ENCODE measurements at places on chromosomes 1 and 21.

DNA sequence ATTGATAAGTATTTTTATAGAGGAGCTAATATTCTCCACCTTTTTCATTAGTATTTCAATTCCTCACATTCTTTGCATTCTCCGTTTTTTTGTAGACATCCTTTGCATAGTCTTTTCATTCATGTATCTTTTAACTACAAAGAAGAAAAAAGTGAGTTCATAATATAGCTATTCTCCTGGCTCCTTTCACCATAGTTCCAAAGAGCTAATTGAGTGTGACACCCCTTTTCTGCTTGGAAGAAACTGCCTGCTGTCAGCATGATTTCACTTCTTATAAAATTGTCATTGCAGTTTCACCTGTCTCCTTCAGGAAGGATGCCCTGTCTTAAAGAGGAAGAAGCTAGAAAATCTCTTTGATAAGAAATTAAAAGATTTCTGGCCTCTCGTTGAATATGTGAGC, 991.1 kb downstream of the KCNT2 start:
- DNase-seq = no peak

GRCh38 chr1:227447531-227447990, 115.8 kb upstream of the ZNF678 start:
- DNase-seq = peak; percentile 25

GRCh38 chr1:151963288-151963687, 30.4 kb downstream of the S100A10 start:
- no peak for DNase-seq

GRCh38 chr21:35281956-35282355, 232.9 kb upstream of the RUNX1 start:
- no peak for DNase-seq

DNA sequence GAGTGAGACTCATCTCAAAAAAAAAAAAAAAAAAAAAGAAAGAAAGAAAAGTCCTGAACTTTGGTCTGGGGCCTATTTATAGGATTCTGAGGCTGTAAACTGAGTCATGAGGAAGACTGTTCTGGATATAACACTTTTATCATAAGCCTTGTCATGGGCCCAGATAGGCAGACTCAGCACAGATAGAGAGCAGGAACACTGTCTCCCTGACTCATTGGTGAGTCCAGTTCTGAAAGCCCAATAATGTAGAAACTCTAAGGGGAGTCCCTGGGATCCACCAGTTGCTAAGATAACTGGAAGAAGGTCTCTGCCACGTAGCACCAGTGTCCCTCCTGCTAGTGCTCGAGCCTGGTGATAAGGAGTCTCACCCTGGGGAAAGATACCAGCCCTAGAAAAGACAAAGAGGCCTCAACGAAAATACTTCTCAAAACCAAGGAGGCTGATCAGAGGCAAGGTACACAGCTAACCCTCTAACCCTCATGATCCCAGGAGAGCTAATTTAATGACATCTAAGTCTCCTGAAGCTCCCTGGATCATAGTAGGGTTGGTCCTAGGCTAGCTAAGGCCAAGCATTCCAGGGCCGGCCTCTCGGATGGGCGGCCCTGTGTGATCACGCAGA, 43.5 kb downstream of the LPAR3 start:
- DNase-seq = no peak

GRCh38 chr1:109794319-109795132, 30.8 kb upstream of the EPS8L3 start:
- DNase-seq = no peak

DNA sequence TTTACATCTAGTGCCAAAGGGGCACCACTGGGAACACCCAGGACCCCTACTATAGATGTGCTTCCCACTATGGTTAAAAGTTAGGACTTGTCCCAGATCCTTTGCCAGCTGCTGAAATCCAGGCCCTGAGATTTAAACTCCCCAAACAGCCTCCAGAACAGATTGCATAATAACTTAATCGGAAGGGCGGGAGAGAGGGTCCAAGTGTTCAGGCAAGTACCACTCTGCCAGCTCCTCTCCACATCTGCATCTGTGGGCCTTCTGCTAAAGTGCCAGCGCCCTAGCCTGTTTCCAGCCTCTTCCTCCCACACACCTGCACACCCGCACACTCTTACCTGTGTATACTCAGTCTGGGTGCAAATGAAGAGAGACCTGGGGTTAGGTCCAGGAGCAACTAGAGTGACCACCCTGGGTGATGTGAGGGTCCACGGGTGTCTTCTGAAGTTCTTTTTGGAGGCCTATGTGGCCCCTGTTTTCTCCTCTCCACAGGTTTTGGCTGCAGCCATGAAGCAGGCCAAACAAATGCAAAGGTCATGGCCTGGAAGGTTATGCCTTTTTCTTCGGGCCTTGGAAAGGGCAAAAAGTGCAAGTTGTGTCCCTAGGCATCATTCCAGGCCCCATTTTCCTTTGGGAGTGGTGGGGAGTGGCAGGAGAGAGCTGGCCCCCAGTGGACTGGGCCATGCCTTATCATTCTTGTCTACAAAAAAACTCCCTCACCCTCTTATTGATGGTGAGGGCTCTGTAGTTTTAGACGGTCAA, 29.3 kb downstream of the KIRREL1 start:
- no peak for DNase-seq

- DNase-seq = no peak
Observed at GRCh38 chr21:17455451-17455850, 57.4 kb upstream of the CXADR start.

DNA sequence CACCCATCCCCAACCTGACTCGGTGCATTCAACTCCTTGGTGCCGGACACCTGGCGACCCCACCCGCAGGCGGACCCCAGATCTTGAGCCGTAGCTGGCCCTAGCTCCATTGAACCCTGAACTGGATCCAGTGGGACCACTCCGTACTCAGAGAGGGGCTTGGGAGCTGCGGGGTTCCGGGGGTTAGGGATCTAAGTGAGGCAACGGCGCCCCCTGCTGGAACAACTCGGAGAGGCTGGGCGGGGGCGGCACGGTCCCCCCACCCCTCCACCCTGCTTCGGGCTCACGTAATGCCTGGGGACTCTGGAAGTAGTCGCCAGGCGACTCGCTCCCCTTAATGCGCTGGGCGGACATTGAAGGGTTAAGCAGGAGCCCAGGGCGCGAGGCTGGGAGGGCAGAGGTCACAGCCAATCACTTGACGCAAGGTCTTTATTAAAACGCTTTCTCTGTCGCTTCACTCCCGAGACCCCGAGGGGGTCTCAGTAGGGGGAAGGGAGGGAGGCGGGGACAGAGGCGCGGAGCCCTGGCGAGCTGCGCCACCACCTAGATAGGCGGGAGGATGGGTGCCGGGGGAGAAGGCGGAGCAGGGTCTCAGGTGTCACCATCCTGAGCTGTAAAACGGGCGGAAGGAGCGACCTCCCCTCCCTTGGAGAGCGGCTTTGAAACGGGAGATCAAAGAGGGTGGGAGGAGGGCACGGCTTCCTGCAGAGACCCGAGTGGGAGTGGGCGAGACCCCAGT, 704 bp upstream of the CRABP2 start:
- DNase-seq = no peak

Data from right renal pelvis (tissue), 4 donors.